ENCODE measurements at places on chromosomes 16 and 17.

- no peak for DNase-seq
These were observed 128.9 kb upstream of the PMFBP1 start for GRCh38 chr16:72300892-72301291.

GRCh38 chr17:37570527-37571093 lies 38.6 kb downstream of the SYNRG start:
- DNase-seq: no peak

DNA sequence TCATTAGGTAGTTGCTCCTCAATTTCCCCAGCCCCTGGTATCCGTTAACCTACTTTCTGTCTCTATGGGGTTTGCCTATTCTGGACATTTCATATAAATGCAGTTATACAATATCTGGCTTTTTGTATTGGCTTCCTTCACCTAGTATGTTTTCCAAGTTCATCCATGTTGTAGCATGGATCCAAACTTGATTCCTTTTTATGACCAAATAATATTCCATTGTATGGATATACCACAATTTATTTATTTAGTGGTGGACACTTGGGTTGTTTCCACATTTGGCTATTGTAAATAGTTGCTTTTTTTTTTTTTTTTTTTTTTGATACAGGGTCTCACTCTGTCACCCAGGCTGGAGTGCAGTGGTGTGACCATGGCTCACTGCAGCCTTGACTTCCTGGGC lies 15.9 kb downstream of the EPN2 start:
- no peak for DNase-seq

DNA sequence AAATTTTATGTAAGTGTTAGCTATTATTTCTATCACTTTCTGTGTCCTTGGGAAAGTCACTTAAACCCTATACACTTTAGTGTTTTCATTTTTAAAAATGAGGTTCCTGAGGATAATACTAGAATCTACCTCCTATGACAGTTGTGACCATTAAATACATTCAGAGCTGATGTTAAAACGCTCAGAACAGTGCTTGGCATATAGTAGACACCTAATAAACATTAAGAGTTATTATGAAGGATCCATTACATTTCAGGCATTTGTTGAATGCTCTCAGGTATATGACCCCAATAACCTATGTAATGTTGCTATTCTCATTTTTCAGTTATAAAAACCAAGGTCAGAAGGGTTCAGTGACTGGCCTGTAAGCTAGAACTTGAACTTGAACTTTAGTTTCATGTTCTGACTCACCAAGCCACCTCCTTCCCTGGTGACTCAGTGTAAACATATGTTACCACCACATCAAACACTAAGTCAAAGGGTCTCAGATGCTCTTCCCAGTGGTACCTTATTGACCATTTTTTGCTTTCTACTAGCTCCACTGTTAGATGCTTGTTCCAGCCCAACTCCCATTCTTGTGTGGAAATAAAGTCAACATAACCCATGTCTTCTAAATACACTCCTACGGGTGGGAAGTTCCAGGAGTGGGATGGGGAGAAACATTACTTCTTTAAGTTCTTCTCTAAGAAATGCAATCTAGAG lies 47.6 kb downstream of the HSD17B2 start:
- no peak for DNase-seq

GRCh38 chr17:5043524-5043923 lies 8.3 kb upstream of the SLC52A1 start:
- DNase-seq: no peak

GRCh38 chr16:65833171-65833871 lies 533.2 kb upstream of the CDH5 start:
- DNase-seq: no peak

DNA sequence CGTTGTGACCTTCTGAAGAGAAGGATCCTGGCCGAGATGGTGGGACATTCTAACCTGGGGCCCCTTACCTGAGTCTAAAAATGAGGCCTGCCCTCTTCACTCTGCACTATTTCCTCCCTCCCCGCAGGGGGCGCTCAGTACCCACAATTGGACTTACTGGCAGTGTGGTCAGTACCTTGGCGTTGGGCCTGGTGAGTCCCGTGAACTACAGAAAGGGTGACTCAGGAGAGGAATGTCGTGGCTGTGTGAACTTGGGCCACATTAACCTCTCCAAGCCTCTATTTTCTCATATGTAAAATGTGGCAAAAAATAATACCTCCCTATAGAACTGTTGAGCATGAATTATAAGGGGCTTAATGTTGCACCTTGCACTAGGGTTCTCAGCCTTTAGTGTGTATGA lies 3.9 kb downstream of the RSAD1 start:
- peak; percentile 12 for DNase-seq

DNA sequence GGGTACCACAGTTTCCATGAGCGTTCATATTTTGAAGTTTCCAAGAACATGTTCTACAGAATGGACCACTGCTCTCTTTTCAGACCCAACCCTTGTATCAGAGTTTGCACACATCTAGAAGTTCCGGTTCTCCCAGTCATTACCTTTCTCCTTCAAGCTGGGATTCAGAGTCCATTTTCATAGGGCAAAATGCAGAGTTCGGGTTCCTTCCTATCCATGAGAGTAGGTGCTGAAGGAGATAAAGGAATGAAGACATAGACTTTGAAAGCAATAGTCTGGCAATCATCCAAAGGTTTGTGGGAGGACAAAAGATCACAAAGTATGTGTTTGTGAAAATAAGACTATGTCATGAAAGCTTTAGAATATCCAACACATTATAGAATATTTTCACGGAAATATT lies 699.6 kb downstream of the MAF start:
- DNase-seq: no peak

GRCh38 chr17:17041018-17041521 lies 1.2 kb upstream of the MPRIP start:
- peak; percentile 40 for DNase-seq

GRCh38 chr16:73997971-73998370 lies 298.6 kb upstream of the PSMD7 start:
- no peak for DNase-seq

- no peak for DNase-seq
These were observed 17.4 kb downstream of the MFSD11 start for GRCh38 chr17:76755285-76755684.

GRCh38 chr17:64216338-64217248 lies 46.5 kb downstream of the TEX2 start:
- DNase-seq: no peak

DNA sequence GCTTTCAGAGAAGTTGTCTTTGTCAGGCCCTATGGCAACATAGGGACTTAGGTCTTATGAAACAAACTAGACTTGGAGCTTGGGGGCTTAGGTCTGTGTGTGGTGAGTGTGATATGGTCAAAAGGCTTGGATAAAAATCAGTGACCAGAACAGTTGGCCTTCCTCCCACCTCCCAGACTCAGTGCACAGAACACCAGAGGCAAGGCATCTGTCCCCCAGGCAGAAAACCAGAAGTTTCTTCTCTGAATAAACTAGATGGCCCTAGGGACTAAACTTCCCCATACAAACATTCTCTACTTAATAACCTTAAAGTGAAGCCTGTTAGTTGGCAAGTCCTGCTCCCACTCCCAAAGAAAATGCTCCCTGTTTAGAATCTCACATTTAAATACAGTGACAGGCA lies 39.2 kb upstream of the PMFBP1 start:
- DNase-seq: no peak

DNA sequence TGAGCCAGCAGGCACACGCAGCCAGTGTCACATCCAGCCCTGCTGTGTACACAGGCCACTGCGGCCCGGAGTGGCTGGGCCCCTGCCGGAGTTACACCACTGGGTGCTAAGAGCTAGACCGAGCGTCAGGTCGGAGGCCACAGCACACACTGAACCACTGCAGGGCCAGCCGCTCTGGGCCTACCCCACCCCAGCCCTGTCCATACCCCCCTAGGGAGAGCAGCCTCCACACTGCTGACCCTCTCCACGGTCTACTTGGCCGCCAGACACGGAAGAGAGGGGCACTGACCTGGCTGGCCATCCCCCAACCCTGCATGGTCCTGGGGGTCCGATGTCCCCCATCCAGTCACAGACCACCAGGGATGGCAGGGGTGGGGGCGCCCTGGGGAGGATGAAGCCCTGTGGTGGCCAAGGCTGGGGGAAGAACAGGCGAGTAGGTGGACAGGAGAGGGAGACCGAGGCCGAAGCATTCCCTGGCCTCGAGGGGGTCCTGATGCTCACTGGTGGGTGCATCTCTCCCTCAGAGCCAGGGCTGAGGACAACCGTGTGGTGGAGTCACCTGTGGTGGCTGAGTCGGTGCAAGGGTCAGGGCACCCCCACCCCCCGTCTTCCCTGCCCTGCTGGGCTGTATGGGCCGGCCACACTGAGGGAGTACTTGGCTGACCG lies 34.9 kb upstream of the ZC3H18 start:
- DNase-seq: no peak

- DNase-seq: no peak
These were observed 41.0 kb downstream of the RAI1 start for GRCh38 chr17:17722081-17722905.

- DNase-seq: no peak
These were observed 29.1 kb upstream of the SHCBP1 start for GRCh38 chr16:46650254-46650623.

Data from NCI-H187 (cell line).